GM10248 (cell line): ENCODE measurements at places on chromosomes 13 and 19.

- DNase-seq, result no peak
Measured at GRCh38 chr13:55669051-55669450, 1471.7 kb upstream of the PRR20A start.

DNA sequence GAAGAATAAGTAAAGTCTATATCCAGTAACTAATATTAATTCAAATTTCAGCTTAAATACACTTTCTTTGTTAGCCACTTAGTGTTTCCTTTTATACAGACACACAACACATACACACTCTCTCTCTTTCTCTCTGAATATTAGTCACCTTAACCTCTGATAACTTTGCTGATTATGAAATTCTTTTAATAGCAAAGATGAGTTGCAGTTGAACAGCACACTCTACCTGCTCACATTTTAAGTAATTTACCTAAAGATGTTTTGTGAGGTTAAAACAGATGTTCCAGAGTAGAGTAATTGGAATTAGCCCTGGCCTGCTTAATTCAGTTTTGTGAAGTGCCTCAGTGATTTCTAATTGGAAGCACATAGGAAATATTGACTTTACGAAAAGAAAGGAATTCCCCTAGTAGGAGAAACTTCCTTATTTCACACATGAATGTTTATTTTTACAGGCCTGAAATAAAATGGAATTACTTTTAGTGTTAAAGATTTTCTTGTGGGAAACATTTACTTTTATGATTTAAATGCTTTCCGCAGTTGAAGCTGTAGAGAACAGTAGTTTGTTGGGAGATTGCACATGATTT is 184.3 kb downstream of the MYO16 start:
- DNase-seq, result no peak

DNA sequence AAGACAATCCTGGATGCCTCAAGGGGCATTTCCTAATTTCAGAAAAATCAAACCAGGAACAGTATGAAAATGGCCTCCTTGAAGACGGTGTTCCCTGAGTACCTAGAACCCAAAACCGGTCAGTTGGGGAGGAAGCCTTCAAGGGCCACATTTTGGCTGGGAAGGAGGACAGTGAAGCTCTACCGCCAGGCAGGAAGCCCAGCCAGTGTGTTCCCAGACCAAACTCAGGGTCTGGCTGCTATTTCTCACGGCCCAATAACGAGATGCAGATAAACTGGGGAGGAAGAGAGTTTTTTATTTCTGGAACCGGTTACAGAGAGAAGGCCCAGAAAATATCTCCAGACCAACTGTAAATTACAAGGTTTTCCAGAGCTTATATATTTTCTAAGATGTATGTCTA is 24.3 kb upstream of the CEACAM21 start:
- no peak for DNase-seq

- DNase-seq, result no peak
Measured at GRCh38 chr19:31271306-31271911, 77.8 kb downstream of the TSHZ3 start.

- DNase-seq, result no peak
Measured at GRCh38 chr13:95117092-95117491, 184.2 kb downstream of the ABCC4 start.

DNA sequence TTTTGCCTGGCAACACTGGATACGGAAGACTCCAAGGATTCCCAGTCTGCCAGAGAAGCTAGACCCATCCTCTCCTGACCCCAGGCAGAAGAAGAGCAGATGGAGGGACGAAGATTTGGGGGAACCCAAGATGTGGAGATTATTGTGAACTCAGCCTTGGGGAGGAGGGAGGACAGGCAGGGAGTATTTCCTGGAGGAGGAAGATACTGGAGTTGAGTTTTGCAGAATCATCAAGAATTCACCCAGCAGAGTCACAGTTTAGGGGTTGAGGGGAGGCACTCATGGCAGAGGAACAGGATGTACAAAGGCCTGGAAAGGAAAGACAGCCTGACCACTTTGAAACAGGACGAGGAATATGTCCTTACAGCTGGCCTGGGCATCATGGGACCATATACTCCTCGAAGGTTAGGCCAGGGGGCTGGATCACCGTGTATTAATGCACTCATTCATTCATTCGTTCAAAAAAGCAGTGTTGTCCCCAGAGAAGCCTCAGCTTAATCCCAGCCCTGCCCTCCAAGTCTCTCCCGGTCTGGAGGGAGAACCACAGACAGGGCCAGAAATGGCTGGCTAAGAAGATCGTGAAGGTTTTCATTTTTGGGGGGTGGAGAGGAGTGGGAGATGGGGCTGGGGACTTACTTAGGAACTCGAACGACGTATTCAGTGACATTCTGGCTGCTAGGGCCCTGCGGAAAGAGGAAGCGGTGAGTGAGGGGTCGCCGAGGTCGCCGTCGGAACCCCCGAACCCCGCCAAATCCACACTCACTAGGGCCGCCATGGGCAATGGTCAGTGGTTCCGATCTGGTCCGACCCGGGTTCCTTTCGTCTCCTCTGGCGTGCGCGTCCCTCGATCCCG is 517 bp downstream of the GTF2F1 start:
- no peak for DNase-seq

GRCh38 chr19:2457394-2458037 is 757 bp upstream of the LMNB2 start:
- DNase-seq, result no peak

DNA sequence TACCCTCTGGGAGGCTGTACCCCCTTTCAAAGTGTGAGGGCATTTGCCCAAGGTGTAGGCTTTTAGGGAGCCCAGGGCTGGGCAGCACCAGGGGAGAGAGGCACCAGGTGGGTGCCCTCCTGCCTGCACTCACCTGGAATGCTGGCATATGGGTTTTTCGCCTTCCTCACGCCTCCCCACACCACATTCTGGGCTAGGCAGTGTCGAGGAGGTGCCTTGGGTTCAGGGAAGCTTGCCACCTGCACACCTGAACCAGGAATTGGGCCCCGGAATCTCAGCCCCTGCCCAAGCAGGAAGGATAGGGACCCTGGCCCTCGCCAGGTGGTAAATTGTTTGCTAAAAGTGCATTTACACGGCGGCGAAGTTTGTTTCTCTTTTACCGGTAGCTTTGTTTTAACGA is 5.1 kb upstream of the TSHZ3 start:
- DNase-seq, result no peak

- no peak for DNase-seq
Measured at GRCh38 chr13:25732111-25732865, 319.5 kb downstream of the SHISA2 start.

DNA sequence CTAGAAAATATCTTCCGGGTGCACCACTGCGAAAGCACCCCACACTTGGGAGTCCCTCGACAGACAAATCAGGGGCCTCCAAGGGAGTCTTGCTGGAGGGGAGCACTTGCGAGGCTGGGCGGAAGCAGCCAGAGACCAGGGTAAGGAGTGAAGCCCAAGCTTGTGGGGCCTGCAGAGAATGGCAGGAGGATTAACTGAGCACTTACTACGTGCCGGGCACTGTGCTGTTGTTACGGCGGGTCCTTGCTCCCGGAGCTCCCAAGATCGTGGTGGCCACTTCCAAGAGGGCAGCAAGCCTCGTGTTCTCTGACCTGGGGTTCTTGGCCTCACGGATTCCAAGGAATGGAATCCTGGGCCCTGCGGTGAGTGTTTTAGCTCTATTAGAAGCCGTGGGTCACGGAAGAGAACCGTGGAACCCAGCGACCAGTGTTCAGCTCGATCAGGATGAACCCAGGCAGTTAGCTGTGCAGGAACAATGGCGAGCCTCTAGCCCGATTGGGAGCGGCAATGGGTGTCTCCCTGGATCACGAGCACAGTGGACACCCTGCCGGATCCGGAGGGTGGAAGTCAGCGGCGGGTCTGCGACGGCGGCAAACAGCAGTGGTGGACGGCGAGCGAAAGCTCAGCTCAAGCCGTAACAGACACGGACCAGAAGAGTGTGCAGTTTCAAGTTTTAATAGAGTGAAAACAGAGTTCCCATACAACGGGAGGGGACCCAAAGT is 9.6 kb downstream of the TTYH1 start:
- no peak for DNase-seq

GRCh38 chr13:110162053-110162452 is 144.9 kb downstream of the COL4A1 start:
- no peak for DNase-seq

DNA sequence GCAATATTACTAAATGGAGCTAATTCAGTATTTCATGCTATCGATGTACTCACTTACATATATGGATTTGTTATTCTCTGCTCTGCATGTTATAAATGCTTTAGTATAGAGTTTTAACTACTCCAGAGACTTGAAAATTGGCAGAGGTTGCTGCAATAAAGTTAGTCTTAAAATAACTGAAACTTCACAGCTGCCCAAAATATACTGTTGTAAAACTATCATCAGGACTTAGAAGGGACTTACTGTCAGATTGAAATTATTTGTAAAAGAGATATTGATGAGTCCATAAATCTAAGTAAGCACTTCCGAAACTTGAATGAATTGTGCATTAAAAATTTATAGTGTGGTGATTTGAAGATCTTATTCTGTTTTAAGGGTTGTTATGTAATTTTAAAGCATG is 1178.2 kb upstream of the PCDH20 start:
- DNase-seq, result no peak

- no peak for DNase-seq
Measured at GRCh38 chr13:60093425-60094019, 70.2 kb downstream of the DIAPH3 start.

DNA sequence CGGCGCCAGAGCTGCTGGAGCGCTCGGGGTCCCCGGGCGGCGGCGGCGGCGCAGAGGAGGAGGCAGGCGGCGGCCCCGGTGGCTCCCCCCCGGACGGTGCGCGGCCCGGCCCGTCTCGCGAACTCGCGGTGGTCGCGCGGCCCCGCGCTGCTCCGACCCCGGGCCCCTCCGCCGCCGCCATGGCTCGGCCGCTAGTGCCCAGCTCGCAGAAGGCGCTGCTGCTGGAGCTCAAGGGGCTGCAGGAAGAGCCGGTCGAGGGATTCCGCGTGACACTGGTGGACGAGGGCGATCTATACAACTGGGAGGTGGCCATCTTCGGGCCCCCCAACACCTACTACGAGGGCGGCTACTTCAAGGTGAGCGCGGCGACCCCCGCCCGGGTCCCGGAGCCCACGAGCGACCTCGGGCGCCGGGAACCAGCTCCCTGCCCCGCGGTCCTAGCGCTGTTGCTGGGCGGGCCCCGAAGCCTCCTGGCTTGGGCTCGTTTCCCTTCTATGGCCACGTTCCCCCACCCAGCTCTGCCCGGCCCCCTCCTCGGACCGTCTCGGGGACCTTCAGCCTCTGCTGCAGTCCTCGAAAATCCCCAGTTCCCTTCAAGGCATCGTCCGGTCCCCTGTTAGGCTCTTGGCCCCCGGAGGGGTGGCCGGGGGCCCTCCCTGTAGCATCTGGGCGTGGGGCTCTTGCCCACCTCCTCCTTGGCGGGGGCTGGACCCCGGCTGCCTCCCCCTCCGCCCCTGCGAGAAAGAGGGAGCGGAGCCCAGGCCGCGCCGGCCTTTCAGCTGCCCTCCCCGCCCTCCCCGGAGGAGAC is at the start of gene CDC34:
CDC34 (plus strand) TSS at position 8 of the 808 bp plus-strand sequence; CDS start at position 180, 172 bp downstream.
- DNase-seq, result peak; percentile 50

DNA sequence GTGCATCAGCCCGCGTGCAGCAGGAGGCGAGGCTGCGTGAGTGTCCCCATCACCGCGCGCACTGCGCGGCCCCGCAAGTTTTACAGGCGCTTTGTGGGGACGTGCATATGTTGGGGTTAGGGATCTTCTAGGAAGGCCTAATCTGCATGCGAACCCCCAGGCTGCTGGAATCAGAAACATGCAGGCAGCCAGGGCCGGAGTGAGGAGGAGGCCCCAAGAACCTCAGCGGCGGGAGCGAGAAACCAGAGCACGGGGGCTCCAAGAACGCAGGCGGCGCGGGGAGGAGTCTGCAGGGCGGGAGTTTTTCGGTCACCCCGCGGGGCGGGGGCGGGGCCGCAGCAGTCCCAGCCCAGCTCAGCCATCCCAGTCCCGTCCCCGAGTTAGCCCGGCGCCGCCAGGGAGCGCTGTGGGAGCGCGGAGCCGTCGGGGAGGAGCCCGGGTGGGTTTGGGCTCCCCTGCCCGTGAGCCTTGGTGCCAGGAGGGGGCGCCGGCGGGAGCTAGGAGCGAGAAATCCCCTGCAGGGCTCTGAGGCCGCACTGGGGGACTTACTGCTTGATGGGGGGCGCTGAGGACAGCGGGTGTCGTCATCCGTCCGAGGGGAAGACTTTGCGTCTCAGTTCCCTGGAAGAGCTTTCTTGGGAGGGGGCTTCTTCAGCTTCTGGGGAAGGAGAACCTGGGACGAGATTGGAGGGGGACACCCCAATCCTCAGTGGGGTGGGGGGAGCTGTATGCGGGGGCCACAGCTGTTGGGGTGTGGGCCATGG is 933 bp upstream of the NRTN start:
- peak; percentile 96 for DNase-seq

- DNase-seq, result no peak
Measured at GRCh38 chr13:21065686-21066085, 4.3 kb upstream of the LATS2 start.

DNA sequence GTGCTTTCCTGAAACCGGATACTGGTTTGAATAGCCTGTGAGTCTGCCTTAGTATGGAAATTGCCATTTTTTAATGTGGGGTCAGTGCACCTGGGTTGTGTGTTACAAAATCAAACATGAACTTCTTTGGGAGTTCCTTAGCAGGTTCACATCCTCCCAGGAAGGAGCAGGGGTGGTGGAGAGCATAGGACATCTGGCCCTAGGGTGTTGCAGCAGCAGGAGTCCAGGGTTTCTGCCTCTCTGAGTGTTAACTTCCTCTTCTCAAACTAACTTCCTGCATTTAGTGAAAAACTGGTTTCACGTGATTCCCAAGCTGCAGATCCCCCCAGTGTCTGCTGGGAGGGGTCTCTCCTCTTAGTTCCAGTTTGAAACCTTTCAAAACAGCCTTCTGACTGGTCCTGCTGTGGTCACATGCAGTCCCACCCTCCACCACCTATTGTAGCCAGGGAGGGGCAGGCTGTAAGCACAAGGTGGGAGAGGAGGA is 7.2 kb downstream of the RNASEH2B start:
- DNase-seq, result peak; percentile 20

DNA sequence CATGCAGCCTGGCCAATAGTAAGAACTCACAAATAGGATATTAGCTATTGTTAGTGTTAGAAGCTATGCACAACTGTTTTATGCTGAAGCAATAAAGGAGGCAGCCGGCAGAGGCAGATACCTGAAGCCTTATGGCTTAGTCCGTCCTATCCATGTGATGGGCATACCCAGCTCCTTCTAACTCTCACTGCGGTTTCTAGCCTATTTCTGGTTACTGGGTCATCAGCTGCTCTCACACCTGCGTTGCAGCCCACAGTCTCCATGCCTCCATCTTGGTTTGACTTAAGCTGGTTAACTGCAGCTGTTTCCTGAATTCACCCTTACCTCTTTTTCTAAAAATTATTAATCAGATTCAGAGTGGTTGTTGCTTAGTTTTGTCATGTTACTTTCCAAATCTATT is 40.5 kb upstream of the CNMD start:
- no peak for DNase-seq

GRCh38 chr19:49680421-49681351 is 3.6 kb downstream of the PRMT1 start:
- peak; percentile 94 for DNase-seq

GRCh38 chr13:98264877-98265276 is 87.8 kb upstream of the RNF113B start:
- DNase-seq, result no peak
